G401 (cell line): ENCODE measurements at places on chromosomes 16 and 17. TPM values are rescaled to one million over a fixed set of nuclear protein-coding genes. Genes with fewer than 3 reads are reported as not detected.

The BRCA1 gene
- total RNA-seq = 22.8 and 53.3 TPM in 2 replicates

The ZPBP2 gene
- total RNA-seq = not detected in 2 replicates

The ITGAD gene
- not detected in 2 replicates for total RNA-seq

The KRT31 gene
- not detected in 2 replicates for total RNA-seq

GRCh38 chr16:90047714-90048346, 28.6 kb upstream of the DBNDD1 start:
- no peak for DNase-seq

DNA sequence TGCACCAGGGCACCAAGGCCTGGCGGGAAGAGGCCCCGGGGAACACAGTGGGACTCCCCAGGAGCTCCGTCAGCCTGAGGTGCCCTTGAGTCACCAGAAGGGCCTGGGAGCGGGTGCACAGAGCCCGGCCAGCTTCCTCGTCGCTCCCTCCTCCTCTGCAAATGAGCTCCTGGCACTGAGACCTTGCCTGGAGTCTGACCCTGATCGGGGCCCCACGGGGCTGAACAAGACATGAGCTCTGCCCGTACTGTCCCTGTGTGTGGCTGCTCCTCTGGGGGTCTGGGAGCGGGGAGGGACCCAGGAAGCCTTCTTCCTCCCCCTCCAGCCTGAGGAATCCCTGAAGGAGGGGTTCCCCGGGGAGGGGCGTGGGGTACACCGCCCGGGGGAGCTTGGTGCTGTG, 36.4 kb upstream of the SSTR5 start:
- DNase-seq = no peak

- peak; percentile 90 for DNase-seq
Measured at GRCh38 chr17:45841883-45842525, 2.7 kb upstream of the SPPL2C start.

GRCh38 chr17:58399974-58400373, 17.4 kb downstream of the RNF43 start:
- DNase-seq = no peak

- DNase-seq = no peak
Measured at GRCh38 chr16:57610611-57611010, 17.8 kb upstream of the ADGRG1 start.

- no peak for DNase-seq
Measured at GRCh38 chr17:21282850-21283249, 1.7 kb upstream of the MAP2K3 start.

- no peak for DNase-seq
Measured at GRCh38 chr16:83720981-83721380, 86.8 kb upstream of the HSBP1 start.

- peak; percentile 66 for DNase-seq
Measured at GRCh38 chr17:78168903-78169793, 767 bp downstream of the SYNGR2 start.

DNA sequence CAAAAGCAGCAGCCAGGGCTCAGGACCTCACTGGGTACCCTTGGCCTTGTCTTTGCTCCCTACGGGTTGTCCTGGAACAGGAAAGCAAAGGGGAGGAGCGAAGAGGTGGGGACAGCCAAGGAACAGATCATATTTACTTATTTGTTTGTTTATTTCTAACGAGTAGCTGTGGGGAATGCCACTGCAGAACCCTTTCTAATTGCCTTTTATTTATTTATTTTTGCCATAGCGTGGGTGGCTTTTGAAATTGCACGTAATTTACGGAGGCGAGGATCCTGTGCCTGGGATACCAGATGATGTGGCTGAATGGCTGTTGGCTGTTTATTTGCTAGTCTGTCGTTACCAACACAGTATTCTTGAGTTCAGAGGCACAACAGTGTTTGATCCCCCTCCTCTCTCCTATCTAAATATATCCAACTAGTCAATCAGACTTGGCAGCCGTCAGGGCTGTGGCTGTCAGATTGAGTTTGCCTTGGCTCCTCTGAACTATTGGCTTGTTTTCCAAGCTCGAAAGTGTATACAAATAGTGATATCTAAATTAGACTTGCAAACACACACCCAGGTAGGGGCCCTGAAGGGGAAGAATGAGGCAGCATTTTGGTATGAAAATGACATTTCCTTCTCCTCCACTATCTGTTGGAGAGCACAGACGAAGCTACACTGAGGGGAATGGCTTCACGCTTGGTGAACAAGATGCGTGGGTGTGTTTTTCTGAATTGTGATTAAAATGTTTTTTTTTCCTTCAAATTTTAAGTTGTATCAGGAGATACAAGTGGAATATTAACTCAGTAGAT, 110.4 kb downstream of the MSI2 start:
- peak; percentile 64 for DNase-seq

DNA sequence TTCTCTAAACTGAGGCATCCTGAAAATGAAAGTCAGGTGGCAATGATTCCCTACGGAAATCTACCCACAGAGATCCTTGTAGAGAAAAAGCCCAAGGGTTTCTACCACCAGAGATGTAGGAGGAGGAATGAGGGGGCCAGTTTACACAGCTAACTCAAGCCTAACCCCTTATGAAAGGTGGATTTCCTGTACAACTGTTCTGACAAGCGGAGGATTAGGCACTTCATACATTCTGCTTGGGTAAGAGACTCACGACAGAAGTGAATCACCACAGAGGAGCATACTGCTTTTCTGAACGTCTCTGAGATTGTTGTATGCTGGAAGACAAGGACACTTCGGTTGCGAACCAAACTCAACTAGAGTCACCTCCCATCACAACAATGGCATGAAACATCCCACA, 72.7 kb downstream of the SMG6 start:
- DNase-seq = no peak

GRCh38 chr17:40800381-40800780, 622 bp upstream of the KRT28 start:
- DNase-seq = no peak
